GM20000 (cell line): ENCODE measurements at places on chromosomes 2 and 18.

DNA sequence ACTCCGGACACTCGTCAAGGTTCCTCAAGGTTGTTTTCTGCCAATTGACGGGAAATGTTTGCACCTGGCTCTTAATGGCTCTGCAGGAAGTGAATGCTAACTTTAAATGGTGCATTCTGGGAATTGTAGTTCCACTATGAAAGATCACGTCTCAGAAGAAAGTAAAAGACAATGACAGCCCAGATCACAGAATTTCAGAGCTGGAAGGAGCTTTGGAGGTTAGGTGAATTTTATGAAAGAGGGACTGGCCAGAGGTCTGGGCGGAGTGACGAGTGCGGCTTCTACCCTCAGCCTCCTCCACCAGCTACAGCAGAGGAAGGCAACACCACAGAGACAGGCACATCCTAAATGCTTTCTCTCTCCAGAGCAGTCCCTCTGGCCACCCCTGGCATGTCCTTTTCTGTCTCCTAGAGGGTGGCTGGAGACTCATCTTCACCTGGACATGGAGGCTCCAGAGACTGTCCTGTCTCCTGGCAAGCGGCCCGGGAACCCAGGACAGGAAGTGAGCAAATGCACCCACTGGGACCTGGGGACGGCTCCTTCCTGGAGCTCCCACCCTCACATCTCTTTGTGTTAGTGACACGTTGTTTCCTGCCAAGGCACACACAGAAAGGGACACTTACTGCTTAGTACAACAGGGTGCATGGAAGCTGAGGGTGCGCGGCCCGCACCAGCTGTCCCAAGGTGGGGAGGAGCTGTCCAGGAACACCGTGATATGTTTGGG lies 19.4 kb downstream of the THAP4 start:
- DNase-seq, result peak; percentile 68

GRCh38 chr2:180240774-180241173 lies 233.7 kb upstream of the CWC22 start:
- no peak for DNase-seq

- peak; percentile 19 for DNase-seq
These were observed 76.9 kb upstream of the GCFC2 start for GRCh38 chr2:75787532-75788132.

GRCh38 chr2:143251681-143252080 lies 122.5 kb downstream of the ARHGAP15 start:
- no peak for DNase-seq

- DNase-seq, result no peak
These were observed 250.7 kb downstream of the GBX2 start for GRCh38 chr2:235917506-235917905.

- DNase-seq, result no peak
These were observed 5.4 kb downstream of the IRS1 start for GRCh38 chr2:226794196-226794661.

DNA sequence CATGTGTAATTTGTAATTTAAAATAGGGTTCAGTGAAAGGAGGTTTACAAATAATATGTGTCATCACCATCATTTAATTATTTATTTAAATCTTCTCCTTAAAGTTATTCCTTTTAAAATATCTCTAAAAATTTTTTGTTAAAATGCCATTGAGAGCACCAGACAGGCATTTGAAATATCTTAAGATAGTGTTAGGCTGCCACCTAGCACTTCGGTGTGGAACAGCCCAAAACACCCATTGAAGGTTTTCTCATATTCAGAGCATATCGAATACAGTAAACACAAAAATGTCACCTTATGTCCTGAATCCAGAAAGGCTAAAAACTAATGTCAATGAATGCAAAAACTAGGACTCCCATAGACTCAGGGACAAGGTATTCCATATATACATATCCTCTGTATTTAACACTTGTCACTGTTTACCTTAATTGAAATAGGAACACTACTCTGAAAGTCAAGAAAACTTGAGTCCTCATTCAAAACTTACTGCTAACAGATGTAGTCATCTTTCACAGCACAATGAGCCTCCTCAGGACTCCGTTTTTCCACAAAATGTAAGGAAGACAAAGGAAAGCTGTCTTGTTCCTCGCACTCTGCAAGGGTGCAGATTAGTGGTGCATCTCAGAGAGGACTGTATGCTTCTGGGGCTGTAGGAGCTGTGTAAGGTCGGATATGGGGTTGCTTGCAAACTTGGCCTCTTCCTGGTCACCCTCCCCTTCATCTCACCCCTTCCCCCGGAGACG lies 329.5 kb downstream of the PAX3 start:
- peak; percentile 44 for DNase-seq

DNA sequence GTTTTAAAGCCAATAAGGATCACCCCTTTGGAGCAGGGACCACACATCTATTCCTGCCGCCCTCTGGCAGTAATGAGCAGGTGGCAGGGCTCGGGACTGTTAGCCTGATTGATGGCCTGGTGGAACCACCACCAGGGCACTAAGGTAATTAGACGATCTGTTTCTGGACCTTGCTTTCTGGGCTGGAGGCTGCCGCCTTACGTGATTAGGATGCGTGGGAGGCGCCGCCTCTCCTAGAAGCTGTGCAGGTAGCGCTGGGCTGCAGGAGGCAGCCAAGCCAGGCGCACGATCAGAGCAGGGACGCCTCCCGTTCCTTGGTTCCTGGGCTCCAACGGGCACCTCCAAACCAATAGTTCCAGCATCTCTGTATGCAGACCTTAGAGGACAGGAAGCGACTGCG lies 242.6 kb upstream of the RAB12 start:
- DNase-seq, result no peak
